Stimulated activated CD4-positive, alpha-beta T cell treated with anti-CD3 and anti-CD28 coated beads, Interleukin-15, amount 100 ng/mL, for 24 hours (primary cell): ENCODE measurements at places on chromosomes 5 and 9.
A peak's percentile ranks its signal among the peaks of the same experiment; 100 is the strongest.

DNA sequence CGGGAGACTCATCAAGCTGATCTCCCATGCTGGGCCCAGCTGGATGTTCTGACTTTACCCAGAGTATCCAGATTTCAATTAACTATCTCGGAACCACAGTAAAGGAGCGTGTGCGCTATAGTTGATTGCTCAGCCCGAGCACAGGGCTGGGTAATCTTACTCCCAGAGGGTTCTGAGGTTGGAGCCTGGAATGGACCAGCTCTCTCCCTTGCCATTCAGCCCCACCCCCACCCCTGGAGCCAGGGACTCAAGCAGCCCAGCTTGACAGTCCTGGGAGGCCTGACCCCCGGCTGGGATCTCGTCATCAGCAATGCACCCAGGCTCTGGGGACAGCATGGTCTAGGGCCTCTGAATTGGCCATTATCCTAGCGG is 23.7 kb upstream of the PTGES start:
- no peak for DNase-seq

DNA sequence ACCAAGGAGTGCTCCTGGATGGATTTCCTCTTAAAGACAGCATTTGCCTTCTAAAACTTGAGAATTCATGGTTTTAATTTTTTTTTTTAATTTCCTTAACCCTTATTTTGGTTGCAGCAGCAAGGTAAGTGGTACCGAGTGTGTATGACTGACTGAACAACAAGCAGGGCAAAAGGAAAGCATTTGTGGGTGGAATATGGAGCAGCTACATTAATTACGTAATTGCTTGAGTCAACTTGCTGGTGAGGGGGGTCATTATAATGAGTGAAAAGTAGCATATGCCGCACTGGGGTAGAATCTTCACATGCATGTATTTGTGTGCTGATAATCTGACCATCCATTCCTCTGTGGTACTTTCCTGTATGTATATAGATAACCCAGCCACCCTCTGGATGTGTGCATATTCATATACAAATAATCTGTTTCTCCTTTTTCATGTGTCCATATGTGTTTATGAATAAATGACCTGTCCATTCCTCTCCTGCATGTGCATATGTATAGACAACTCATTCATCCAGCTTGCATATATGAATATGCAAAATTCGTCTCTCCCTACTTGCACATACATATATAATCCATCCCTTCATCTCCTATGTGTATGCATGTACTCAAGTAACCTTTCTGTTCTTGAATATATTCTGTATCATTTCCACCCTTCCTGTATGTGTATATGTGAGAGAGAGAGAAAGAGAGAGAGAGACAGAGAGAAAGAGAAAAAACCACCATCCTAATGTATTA is 147.5 kb upstream of the RUSC2 start:
- no peak for DNase-seq

DNA sequence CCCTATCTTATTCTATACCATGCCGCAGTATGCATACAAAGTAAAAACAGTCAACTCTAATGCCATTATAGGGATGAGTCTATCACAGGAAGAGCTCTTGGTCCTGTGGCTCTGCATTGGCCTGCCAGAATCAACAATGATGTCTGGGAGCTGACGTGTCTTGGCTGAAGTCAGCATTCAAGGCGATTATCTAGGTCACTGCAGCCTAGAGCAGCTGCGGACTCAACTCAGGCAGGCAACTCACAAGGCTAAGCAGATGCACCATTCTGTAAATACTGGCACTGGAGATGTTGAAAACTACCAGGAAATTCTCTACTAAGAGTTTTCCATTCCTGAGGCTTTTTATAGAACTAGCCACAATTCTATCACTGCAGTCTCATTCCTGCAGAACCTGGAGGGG is 13.3 kb downstream of the SPATA9 start:
- DNase-seq: no peak

DNA sequence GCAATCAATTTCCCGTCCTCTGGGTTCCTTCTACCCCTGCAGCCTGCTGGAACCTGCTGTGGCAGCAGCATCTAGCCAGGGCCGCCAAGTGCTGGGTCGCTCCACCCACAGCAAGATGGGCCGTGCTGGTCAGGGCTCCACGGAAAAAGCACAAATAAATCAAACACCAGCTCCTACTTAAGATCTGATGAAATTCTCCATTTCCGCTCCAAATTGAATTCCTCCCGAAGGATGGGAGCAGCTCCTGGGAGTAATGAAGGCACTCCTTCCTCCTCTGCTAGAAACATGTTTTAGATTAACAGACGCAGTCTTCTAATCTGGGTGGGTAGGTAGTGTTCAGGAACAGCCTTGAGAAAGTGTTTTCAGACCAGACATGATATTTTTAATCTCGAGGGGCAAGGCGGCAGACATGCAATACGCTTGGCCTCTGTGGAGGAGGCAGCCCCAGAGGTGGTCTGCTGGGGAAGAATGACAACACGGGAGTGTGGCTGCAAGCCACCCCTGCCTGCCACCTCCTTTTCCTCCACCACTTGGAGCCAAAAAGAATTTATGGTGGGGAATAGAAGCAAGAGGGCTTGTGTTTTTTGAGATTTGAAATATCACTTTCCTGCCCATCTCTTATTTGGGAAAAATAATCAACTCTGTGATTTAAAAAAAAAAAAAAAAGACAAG is 194.1 kb downstream of the AOPEP start:
- no peak for DNase-seq

DNA sequence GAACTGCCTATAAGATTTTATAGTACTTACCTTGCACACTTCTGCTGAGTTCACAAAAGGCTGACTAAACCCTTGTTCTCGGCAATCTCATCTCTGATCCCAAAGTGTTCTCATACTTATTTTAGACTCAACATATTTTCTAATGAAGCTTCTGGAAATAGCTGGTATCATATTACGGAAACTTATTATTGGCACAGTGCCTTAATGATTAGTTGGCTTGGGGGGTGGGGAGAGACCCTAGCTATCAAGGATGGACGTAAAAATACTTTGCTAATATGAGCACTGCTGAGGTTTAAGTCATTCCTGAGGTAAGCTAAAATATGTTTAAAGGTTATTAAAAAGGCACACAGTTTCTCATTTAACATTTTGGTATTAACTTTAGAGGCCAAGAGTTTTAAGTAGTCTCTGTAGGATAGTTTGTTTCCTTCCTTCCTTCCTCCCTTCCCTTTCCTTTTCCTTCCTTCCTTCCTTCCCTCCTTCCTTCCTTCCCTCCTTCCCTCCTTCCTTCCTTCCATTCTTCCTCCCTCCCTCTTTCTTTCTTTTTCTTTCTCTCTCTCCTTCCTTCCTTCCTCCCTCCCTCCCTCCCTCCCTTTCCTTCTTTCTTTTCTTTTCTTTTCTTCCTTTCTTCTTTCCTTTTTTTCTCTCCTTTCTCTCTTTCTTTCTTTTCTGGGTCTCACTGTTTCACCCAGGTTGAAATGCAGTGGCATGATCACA is 31.5 kb downstream of the ZSWIM6 start:
- no peak for DNase-seq

- DNase-seq: no peak
Measured at GRCh38 chr5:178869577-178869976, 9.8 kb downstream of the ZNF354B start.

- DNase-seq: no peak
Measured at GRCh38 chr5:35899800-35900199, 38.6 kb downstream of the CAPSL start.

- no peak for DNase-seq
Measured at GRCh38 chr5:110963495-110963894, 108.0 kb upstream of the TSLP start.

- DNase-seq: no peak
Measured at GRCh38 chr5:167061695-167062094, 1229.8 kb upstream of the WWC1 start.

DNA sequence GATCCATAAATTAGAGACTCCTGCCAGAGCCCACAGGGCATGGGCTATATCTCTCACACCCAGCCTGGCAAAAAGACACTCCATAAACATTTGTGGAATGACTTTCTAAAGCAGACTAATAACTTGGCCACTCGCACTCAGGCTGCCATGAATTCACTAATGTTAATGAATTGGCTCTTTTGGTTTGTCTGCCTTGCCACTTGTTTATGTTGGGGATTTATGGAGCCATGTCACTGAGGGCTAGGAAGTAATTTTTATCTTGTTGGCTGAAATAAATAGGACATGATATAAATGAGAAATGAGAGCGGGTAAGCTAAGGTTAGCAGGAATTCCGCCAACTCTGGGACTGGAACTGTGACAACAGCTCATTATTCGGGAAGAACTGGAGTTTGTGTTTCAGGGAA is 55.2 kb downstream of the DROSHA start:
- DNase-seq: no peak

GRCh38 chr9:91711755-91712601 is 238.1 kb downstream of the ROR2 start:
- DNase-seq: peak; percentile 80

DNA sequence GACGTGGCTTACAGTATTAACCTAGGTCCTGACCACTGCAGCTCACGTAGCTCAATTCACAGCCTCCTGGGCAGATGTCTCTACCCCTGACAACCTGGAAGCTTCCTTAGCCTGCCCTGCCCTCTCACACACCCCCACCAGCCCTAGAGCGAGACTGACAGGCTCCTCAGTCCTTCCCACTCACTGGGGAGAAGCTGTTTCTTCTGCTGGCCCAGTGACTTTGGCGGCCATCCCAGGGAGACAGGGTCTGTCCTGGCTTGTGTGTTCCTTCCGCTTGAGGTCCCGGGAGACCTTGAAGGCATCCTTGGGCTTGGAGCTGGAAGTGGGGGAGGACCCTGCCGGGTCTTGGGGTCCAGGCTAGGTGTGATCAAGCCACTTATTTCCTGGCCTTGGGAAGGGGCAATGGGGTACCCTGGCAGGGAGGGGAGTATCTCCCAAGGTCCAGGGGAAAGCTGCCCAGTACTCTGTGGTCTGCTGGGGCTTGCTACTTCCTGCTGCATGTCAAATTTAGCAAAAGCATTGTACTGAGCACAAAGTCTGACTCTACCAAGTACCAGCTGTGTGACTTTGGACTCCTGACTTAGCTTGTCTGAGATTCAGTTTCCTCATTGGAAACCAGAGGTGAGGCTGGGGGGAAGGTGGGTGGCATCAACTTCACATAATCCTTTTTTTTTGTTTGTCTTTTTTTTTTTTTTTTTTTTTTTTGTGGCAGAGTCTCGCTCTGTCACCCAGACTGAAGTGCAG is 1.9 kb downstream of the MIGA2 start:
- no peak for DNase-seq
